Stimulated activated CD4-positive, alpha-beta T cell treated with anti-CD3 and anti-CD28 coated beads, Interleukin-1b, Interleukin-23, amount 100 ng/mL, for 1 hour (primary cell): ENCODE measurements at places on chromosomes 6 and 20.

GRCh38 chr6:75794954-75795739 is 46.1 kb downstream of the MYO6 start:
- no peak for DNase-seq

GRCh38 chr20:19903168-19903811 is 113.9 kb upstream of the NAA20 start:
- DNase-seq, result no peak

GRCh38 chr6:167807756-167808155 is 19.0 kb upstream of the AFDN start:
- no peak for DNase-seq

GRCh38 chr6:160435935-160436334 is 87.8 kb downstream of the SLC22A3 start:
- no peak for DNase-seq

GRCh38 chr20:46255440-46256104 is 52.7 kb downstream of the CDH22 start:
- no peak for DNase-seq
